Aorta (tissue), 5 donors: ENCODE measurements at places on chromosomes 1 and 21. TPM values are rescaled to one million over a fixed set of nuclear protein-coding genes. Genes with fewer than 3 reads are reported as not detected.

The KCNJ10 gene
- polyA plus RNA-seq: not detected

The TRIM67 gene
- polyA plus RNA-seq: under 0.01 TPM

DNA sequence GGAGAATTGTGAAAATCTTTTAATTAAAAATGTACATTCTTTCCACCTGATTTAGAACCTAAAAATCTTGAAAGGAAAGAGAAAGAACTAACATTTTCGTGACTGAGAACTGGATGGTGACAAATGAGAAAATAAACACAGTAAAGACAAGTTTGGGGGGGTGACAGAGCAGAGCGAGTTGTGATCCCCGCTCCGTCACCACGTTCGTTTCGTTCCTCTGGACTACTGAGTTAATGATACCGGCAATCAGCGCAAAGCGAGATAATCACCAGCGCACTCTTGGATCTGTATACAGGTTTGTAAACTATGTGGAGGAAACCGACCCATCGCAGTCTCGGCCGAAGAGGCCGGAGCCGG is 31.2 kb upstream of the CFAP126 start:
- H3K4me1 ChIP-seq: no peaks in the 10 kb centered on the region
- peak overlapping the region; percentile 69 for H3K4me3 ChIP-seq
- no peaks in the 10 kb centered on the region for H3K36me3 ChIP-seq
- peak overlapping the region; percentile 96 for H3K27ac ChIP-seq
- no peaks in the 10 kb centered on the region for H3K27me3 ChIP-seq

GRCh38 chr1:22362626-22363402 is 88.8 kb upstream of the ZBTB40 start:
- no peaks in the 10 kb centered on the region for H3K36me3 ChIP-seq
- no peak overlapping the region for H3K4me3 ChIP-seq
- no peak for DNase-seq
- no peaks in the 10 kb centered on the region for H3K27me3 ChIP-seq
- H3K27ac ChIP-seq: no peak overlapping the region
- H3K4me1 ChIP-seq: no peaks in the 10 kb centered on the region

DNA sequence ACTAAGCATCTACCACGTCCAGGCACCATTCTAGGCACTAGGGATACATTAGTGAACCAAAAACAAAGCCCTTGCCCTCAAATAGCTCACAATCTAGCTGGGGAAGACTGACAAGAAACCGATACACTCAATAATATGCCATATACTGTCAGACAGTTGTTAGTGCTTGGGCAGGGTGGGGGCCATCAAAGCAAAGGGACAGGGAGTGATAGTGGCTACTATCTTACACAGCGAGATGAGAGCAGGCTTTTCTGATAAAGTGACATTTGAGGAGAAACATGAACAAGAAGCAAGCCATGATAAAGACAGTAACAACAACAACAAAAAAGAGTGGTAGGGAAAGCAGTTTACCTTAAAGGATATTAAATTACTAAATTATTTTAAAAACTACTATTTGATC is 41.1 kb downstream of the ERO1B start:
- H3K27ac ChIP-seq: no peak overlapping the region
- no peaks in the 10 kb centered on the region for H3K27me3 ChIP-seq
- DNase-seq: no peak
- no peaks in the 10 kb centered on the region for H3K36me3 ChIP-seq
- H3K4me3 ChIP-seq: no peak overlapping the region

DNA sequence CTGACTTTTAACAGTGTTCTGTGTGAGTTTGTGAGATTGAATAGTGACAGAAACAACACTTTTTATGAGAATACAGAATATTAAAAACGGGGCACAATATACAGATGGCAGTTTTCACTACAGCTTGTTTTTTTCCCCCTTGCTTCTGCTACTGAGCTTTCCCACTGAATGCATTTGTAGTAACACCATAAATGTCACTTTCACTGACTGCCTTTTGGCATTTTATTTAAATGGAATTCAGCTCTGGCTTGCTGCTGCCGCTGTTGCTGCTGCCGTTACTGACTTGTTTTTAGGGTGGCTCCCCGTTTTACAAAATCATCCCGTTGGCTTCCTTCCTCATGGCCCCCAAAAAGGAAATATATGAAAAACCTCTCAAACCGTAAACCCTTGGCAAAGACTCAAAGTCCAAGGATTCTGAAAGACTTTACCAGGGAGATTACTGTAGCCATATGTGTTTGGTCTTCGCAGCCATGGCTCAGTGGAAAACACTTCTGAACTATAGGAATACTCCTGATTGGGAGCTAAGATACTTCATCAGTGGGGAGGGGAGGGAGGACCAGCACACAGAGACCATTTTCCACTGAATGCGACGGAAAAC is 151.0 kb downstream of the NUF2 start:
- H3K36me3 ChIP-seq: no peaks in the 10 kb centered on the region
- DNase-seq: no peak
- H3K4me3 ChIP-seq: peak overlapping the region; percentile 37

DNA sequence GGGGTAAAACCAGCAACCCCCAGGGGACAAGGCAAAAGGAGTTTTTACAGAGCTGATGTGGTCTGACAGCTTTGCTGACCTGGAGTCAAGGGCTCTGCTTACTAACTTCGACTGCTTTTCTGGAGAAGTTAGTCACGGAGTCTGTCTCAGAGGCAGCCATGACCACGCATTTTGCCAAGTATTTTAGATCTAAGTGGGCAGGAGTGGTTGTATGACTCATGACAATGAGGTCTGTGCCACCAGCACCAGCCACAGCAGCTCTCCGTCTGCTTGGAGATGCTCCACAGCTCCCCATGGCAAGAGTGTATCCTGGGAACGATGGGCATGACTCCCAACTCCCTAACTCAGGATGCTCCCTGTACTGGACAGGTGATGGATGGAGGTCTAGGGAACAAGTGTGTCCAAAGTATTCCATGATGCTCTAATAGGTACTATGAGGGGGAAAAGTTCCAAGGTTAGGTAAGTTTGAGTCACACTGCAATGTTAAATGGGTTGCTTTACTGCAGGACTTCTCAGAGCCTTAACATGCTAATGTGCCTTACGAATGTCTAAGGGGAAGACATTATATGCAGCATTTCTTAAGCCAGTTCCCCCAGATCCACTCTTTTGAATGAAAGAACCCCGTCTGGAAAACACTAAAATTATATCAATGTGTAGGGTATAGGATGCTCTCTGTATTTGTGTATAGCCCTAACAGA is 359.0 kb downstream of the HHAT start:
- no peak overlapping the region for H3K4me3 ChIP-seq
- H3K36me3 ChIP-seq: no peaks in the 10 kb centered on the region
- no peak overlapping the region for H3K27ac ChIP-seq
- no peak for DNase-seq
- no peaks in the 10 kb centered on the region for H3K4me1 ChIP-seq
- no peaks in the 10 kb centered on the region for H3K27me3 ChIP-seq

DNA sequence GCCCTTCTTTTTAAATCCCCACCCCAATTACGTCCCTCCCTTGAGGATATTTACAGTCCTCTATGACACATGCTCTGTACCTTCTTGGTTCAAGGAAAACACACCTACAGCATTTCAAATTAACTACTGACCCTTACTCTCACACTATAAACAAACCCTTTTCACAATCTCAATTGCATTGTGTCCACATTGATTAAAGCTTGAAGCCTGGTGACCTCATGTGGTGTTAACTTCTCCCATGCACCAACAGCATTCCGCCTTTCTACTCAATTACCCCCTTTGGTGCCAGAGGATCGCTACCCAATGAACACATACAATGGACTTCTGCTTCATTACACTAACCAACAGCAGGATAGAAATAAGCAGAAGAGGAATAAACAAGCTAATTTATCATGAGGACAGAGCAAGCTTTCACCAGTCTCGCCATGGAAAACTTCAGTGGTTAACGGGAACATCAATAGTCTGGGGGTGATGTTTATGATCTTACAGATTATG is 15.2 kb downstream of the WLS start:
- H3K4me3 ChIP-seq: no peak overlapping the region
- no peaks in the 10 kb centered on the region for H3K27me3 ChIP-seq
- DNase-seq: no peak
- no peak overlapping the region for H3K27ac ChIP-seq

- peaks cover 8% of the 10 kb centered on the region for H3K4me1 ChIP-seq
- H3K27ac ChIP-seq: peak overlapping the region; percentile 46
- peak overlapping the region; percentile 73 for H3K4me3 ChIP-seq
- peaks cover 8% of the 10 kb centered on the region for H3K36me3 ChIP-seq
- no peaks in the 10 kb centered on the region for H3K27me3 ChIP-seq
- DNase-seq: no peak
These were observed 381 bp downstream of the TXNIP start for GRCh38 chr1:145995964-145996432.

DNA sequence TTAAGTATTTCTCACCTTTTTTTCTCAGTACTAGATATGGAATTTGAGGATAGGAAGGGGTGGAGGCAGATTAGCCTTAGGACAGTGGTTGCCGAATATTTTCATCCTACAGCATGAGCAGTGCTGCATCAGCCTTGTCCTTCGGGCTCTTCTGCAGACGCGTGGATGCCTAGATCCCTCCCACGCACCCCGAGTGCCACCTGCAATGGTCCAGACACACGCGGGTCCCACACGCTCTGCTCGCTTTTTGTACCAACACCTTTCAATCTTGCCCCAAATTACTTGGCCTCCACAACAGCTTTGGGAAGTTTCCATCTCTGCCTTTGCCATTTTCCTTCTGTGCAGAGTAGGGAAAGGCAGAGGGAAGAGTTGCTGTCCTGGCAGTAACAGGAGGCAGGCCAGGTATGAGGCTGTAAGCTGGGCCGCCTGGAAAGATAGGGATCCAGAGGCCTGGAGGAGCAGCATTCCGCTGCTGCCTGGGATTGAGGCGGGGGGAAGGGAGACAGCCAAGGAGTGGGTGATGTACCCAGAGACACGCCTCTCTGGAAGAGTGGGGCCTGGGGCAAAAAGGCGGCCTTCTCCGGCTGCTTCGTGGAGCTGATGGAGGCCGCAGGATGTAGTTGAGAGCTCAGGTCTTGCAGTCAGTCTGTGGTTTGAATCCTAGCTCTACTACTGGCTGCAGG is 467.7 kb downstream of the KIF26B start:
- no peaks in the 10 kb centered on the region for H3K27me3 ChIP-seq
- no peaks in the 10 kb centered on the region for H3K4me1 ChIP-seq
- H3K36me3 ChIP-seq: no peaks in the 10 kb centered on the region
- no peak overlapping the region for H3K27ac ChIP-seq
- DNase-seq: no peak
- no peak overlapping the region for H3K4me3 ChIP-seq

GRCh38 chr21:39882151-39882838 is 15.1 kb downstream of the PCP4 start:
- DNase-seq: no peak
- H3K36me3 ChIP-seq: no peaks in the 10 kb centered on the region
- H3K4me3 ChIP-seq: no peak overlapping the region
- no peaks in the 10 kb centered on the region for H3K27me3 ChIP-seq

GRCh38 chr1:21514245-21514644 is 5.0 kb downstream of the ALPL start:
- H3K4me1 ChIP-seq: no peaks in the 10 kb centered on the region
- no peak for DNase-seq
- no peak overlapping the region for H3K4me3 ChIP-seq
- no peak overlapping the region for H3K27ac ChIP-seq

- H3K27me3 ChIP-seq: no peaks in the 10 kb centered on the region
- H3K4me3 ChIP-seq: no peak overlapping the region
- no peaks in the 10 kb centered on the region for H3K36me3 ChIP-seq
These were observed 15.4 kb upstream of the SAMD13 start for GRCh38 chr1:84286071-84286470.

DNA sequence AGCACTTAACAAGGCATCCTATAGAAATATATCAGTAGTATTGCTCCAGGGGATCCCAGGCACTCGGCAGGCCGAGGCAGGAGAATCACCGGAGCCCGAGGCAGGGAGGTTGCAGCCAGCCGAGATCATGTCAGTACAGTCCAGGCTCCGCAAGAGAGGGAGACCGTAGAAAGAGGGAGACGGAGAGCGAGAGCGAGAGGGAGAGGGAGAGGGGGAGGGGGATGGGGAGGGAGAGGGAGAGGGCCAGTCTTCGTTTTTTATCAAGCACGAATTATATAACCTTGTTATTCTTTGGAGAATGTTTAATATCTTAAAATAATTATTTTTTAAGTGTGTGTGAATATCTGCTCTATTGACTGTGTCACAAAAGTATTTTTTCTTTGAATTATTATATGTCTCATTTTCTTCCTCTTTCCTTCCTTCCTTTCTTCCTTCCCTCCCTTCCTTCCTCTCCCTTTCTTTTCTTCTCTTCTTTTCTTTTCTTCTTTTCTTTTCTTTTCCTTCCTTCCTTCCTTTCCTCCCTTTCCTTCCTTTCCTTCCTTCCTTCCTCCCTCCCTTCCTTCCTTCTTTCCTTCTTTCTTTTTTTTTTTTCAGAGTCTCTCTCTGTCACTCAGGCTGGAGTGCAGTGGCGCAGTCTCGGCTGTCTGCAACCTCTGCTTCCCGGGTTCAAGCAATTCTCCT is 233.7 kb downstream of the SRGAP2C start:
- no peak overlapping the region for H3K27ac ChIP-seq
- no peaks in the 10 kb centered on the region for H3K4me1 ChIP-seq
- no peak for DNase-seq
- H3K27me3 ChIP-seq: no peaks in the 10 kb centered on the region
- H3K36me3 ChIP-seq: no peaks in the 10 kb centered on the region

DNA sequence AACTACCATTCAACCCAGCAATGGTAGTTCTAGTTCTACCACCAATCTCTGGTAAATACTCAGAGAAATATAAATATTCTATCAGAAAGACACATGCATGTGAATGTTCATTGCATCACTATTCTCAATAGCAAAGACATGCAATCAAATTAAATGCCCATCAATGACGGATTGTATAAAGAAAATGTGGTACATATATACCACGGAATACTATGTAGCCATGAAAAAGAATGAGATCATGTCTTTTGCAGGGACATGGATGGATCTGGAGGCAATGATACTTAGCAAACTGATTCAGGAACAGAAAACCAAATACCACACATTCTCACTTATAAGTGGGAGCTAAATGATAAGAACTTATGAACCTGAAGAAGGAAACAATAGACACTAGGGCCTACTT is 37.5 kb upstream of the C1orf87 start:
- H3K27ac ChIP-seq: no peak overlapping the region
- DNase-seq: no peak
- no peak overlapping the region for H3K4me3 ChIP-seq
- H3K27me3 ChIP-seq: no peaks in the 10 kb centered on the region
- no peaks in the 10 kb centered on the region for H3K4me1 ChIP-seq

- H3K4me3 ChIP-seq: no peak overlapping the region
- no peak overlapping the region for H3K27ac ChIP-seq
- H3K27me3 ChIP-seq: no peaks in the 10 kb centered on the region
- H3K4me1 ChIP-seq: no peaks in the 10 kb centered on the region
These were observed 20.5 kb upstream of the ARTN start for GRCh38 chr1:43913051-43913501.
